ENCODE measurements at places on chromosomes 4 and X.

- no peak for DNase-seq
These were observed 23.1 kb upstream of the GPR34 start for GRCh38 chrX:41665686-41666085.

GRCh38 chr4:163694385-163694784, 199.9 kb downstream of the TMA16 start:
- no peak for DNase-seq

DNA sequence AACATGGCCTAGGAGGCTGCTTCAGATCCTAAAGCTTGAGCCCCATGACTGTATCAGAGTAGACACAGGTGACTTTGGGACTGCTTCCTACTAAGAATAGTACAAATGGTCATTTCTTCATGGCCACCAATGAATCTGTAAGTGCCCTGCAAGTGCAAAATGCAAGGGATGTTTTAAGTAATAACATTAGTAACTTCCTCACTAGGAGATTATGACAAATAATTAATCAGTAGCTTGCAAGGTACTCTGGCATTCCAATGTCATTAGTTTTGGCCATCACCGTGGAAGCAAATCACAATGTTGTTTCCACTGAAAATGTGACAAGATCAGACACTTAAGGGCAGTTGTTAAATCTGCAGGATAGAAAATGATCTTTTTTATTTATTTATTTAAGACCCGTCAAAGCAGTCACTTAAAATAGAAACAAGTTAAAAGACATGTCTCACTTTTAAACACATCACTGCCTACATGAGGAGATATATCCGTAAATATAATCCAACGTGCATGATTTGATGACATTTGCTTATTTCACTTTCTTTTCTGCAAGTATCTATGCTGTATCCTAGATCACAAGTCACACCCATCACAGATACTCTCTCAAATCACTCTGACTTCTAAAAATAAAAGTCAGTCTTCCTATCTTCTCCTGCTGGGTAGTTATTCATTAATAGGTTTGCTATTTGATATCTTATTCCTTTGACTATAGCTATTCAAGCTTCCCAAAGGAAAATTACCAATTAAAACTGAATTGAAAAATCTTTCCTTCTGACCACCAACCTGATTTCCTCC, 400.6 kb downstream of the IL15 start:
- no peak for DNase-seq

DNA sequence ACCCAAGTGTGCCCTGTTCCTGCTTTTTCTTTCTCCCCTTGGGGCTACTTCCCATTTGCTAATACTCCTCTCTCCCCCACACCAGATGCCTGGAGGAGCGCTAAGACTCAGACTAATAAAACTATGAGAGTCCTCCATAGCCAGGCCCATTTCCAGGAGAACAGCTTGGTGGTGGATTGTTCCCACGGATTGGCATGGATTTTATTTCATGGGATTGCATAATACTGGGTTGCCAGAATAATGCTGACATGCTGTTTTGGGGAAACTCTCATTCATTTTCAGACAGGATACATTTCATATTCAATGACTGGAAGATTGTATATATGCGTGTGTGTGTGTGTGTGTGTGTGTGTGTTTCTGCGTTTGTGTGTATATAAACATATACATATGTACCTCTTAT, 447.5 kb upstream of the PITX2 start:
- no peak for DNase-seq

- DNase-seq = no peak
These were observed 42.2 kb downstream of the CASK start for GRCh38 chrX:41881166-41881565.

GRCh38 chrX:69424161-69424560, 80.0 kb upstream of the NALF2 start:
- no peak for DNase-seq

DNA sequence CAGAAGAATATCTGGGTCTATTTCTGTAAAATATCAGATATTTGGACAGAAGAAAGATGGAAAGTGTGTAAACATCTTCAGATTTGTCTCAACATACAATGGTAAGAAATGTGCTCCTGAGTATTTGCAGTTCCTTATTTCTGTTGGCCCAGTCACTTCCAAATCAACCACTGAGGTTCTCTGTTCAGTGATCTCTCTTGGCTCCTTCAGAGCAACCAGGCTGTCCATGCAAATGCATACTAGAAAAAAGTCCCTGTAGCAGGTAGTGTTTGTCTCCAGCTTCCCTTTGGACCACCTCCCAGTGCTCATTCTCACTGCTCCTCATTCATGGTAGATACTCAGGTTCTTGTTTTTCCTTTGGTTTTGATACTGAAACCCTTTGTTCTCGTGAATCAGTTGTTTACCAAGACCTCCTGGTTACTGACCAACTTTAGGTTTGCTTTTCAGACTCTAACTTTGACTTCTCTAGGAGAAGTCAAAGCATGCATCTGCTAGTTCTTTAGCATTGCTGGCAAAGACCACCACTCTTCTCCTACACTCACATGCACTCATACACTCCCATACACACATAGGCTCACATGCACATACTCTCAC, 28.8 kb downstream of the ASIC5 start:
- no peak for DNase-seq

DNA sequence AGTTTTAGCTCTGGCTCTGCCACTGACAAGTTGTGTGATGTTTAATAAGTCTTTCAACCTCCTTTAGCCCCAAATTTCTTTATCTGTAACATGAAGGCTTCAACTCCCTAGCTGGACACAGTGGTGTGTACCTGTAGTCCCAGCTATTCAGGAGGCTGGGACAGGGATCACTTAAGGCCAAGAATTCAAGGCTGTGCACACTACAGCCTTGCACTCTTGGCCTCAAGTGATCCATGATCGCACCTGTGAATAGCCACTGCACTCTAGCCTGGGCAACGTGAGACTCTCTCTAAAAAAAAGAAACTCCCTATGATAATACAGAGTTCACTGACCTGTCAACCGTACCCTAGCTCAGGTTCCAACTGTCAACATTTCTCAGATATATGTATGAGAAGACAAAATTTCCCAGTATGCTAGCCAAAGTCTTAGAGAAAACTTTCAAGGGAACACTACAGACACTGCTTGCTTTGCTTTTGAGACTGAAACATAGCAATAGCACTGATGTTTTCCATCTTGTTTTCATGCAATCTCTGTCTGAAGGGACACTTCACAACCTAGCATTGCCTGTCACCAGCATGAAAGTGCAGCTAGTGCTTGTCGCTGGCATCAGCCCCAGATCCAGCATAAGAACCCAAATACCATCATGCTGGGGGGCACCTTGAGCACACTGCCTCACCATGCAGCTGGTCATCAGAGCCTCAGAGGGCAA, 51.6 kb upstream of the PTPN13 start:
- DNase-seq = no peak

- no peak for DNase-seq
These were observed 20.4 kb downstream of the MAML3 start for GRCh38 chr4:140133576-140133975.

DNA sequence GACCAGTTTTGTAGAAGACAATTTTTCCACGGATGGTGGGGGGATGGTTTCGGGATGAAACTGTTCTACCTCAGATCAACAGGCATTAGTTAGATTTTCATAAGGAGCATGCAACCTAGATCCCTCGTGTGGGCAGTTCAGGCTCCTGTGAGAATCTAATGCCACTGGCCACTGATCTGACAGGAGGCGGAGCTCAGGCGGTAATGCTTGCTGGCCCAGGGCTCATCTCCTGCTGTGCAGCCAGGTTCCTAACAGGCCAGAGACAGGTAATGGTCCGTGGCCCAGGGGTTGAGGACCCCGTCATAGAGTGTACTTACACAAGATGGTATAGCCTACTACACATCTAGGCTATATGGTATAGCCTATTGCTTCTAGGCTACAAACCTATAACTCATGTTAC, 7.0 kb downstream of the TEX11 start:
- DNase-seq = no peak

- DNase-seq = no peak
These were observed 13.9 kb upstream of the PLAC8 start for GRCh38 chr4:83128240-83128929.

DNA sequence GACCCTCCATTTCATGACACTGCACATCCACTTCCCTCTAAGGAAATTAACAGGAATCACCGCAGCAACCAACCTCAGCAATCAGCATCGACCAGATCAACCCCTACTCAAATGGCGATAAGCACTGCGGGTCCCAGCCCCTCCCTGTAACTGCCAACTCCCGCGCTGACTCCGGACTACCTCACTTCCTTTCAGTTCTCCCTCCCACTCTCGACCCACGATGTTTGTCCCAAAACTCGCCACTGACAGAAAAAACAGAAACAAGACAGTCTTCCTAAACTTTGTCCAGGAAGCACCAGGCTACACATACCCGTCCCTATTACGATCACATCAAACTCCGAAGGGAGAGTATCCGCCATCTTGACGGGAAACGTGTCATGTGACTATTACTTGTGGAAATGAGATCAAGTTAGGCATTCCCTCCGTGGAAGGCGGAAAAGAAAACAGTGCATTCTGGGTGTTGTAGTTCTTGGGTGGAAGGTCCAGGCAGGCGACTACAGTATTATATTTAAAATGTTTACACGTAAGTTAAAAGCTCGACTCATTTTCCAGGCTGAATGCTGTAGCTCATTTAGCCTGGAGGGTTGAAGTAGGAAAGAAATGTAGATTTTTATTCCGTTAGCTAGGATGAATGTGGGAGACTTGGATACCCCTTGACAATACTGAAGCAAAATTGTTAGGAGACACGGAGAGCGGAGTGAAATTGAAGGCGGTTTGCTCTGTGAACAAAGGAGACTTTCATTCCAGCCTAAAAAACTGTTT, at the start of gene CHM:
CHM (minus strand) TSS at position 385 of the 762 bp plus-strand sequence; CDS start at position 359, 26 bp downstream.
- DNase-seq = no peak

DNA sequence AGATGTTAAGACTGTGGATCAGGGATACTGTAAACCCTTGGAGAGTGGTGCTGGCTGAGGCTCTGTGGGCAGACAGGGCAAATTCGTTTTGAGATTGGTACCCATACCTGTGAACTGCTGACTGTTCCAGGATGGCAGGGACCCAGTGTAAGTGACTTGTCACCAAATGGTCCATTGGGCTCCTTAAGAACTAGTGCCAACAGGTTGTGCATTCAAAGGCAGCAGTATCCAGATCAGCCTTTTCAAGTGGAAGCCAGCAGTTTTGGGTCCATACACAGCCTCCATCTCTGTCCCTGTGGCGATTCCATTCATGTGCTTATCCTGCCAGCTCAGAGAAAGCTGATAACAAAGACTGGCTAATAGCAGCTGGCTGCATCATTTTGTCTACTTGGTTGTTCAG, 84.0 kb upstream of the SCOC start:
- no peak for DNase-seq

GRCh38 chrX:133068461-133068860, 28.4 kb downstream of the USP26 start:
- no peak for DNase-seq

GRCh38 chrX:42098900-42099299, 175.5 kb upstream of the CASK start:
- DNase-seq = no peak

- DNase-seq = no peak
These were observed 66.2 kb downstream of the IRF2 start for GRCh38 chr4:184408021-184408683.

- DNase-seq = no peak
These were observed 5.8 kb downstream of the CFAP99 start for GRCh38 chr4:2424581-2424980.

DNA sequence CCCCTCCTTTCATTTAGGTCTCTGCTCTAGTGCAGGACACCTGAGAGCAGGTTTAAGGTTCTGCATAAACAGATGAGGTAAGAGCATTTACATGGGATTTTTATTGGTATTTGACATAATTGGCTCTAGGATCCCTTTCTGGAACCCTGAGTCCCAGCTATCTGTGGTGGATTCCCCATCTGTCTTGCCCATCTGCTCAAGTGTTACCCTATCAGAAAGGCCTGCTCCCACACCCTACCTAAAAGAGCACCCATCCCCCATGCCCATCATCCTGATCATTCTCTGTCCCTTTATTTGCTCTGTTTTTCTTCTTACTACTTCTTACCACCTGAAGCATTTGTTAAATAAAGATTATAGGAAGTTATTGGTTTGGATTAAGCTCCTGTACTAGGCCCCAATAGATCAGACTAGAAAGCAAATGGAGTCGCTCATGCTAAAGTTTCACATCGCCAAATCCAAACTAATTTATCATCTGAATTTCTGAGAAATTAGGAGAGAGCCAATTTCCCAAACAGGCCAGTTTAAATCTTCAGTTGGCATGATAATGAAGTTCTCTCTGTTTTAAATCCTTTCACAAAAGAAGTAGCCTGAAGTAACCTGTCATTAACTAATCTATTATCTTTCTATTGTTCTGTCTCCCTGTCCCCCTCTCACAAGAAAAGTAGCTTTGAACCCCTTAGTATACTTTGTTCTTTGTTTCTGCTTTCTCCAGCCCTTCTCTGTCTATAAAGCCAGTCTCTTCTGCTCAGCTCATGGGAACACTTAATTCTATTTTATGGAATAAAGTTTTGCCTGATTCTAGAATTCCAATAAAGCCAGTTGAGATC, 178.6 kb downstream of the ZNF674 start:
- no peak for DNase-seq

- DNase-seq = no peak
These were observed 44.5 kb downstream of the ANKRD17 start for GRCh38 chr4:73213916-73214653.

GRCh38 chrX:74061879-74062278, 242.1 kb upstream of the ZCCHC13 start:
- no peak for DNase-seq

GRCh38 chr4:125739760-125740159, 425.0 kb downstream of the FAT4 start:
- no peak for DNase-seq

DNA sequence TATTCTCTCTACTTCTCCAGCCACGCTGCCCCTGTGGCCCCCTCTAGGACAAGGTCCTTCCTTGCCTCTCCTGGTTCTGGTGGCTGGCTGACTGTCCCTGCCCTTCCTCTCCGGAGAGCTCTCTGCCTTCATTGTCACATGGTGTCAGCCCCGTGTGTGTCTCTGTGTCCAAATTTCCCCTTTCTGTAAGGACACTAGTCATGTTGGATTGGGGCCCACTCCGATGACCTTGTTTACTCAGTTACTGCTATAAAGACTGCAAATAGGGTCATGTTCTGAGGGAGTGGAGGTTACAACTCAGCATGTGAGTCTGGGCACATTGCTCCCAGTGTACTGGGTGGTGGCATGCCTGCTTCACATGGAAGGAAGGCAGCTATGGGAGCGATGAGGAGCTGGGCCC, 129.5 kb upstream of the PSAPL1 start:
- DNase-seq = no peak

GRCh38 chr4:64911846-64912245, 502.6 kb upstream of the TECRL start:
- no peak for DNase-seq

- no peak for DNase-seq
These were observed 9.4 kb upstream of the RPGR start for GRCh38 chrX:38336538-38337240.

- DNase-seq = no peak
These were observed 44.9 kb downstream of the GUCY1A1 start for GRCh38 chr4:155711556-155711955.

DNA sequence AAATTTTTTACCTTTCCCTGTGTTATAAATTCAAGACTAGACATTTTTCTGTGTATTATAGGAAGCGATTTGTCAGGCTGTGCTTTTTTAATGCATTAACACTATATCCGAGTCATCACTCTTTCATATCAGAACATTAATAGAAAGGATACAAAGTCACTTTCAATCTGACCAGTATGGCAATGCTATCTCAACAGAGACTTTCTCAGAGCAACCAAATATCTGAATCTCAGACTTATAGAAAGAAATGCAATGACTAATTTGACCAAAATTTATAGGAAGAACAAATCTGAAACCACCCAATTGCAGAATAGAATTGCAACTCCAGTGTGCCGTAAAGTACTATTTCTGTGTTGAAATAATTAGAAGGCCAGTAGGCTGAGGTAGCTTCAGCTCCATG, 473 bp upstream of the TKTL2 start:
- no peak for DNase-seq

GRCh38 chrX:130084631-130085237, 25.6 kb downstream of the ELF4 start:
- no peak for DNase-seq
